ENCODE measurements at places on chromosomes 1 and 21.
A peak's percentile ranks its signal among the peaks of the same experiment; 100 is the strongest.

- no peaks in the 10 kb centered on the region for H3K27me3 ChIP-seq
- H3K4me3 ChIP-seq, result no peak overlapping the region
- H3K36me3 ChIP-seq, result peaks cover 46% of the 10 kb centered on the region
- DNase-seq, result no peak
- no peak overlapping the region for H3K27ac ChIP-seq
- H3K4me1 ChIP-seq, result no peaks in the 10 kb centered on the region
Observed at GRCh38 chr1:150836129-150836773, 28.2 kb upstream of the CTSK start.

GRCh38 chr1:96427616-96428015 lies 294.0 kb upstream of the PTBP2 start:
- no peak overlapping the region for H3K27ac ChIP-seq

- peaks cover 3% of the 10 kb centered on the region for H3K27me3 ChIP-seq
- H3K36me3 ChIP-seq, result no peaks in the 10 kb centered on the region
- no peaks in the 10 kb centered on the region for H3K4me1 ChIP-seq
- H3K4me3 ChIP-seq, result no peak overlapping the region
- H3K27ac ChIP-seq, result no peak overlapping the region
Observed at GRCh38 chr1:152768847-152769533, 6.0 kb upstream of the LCE1F start.

GRCh38 chr1:228471762-228472398 lies 15.3 kb upstream of the RNF187 start:
- no peaks in the 10 kb centered on the region for H3K36me3 ChIP-seq
- H3K4me1 ChIP-seq, result peaks cover 4% of the 10 kb centered on the region
- DNase-seq, result no peak
- H3K4me3 ChIP-seq, result no peak overlapping the region

- DNase-seq, result no peak
- no peak overlapping the region for H3K4me3 ChIP-seq
- H3K4me1 ChIP-seq, result peaks cover 12% of the 10 kb centered on the region
- H3K27me3 ChIP-seq, result no peaks in the 10 kb centered on the region
- H3K36me3 ChIP-seq, result no peaks in the 10 kb centered on the region
Observed at GRCh38 chr1:242019018-242019417, 20.1 kb upstream of the MAP1LC3C start.

DNA sequence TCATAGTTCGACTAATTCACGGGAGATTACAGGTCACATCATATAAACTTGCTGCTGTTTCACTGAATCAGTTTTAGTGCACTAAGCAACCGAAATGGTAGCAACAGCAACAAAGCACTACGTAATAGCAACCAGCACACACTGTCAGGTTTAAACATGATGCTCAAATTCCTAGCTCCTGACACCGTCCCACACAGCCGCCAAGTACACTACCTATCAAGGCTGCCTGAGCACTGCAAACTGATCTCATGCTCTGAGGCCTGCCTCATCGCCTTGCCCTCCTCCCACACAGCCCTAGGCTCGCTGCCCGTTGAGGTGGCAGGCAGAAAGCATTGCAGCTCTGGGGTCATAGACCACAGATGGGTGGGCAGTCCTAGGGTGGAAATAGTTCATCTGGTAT lies 12.4 kb downstream of the LAMC2 start:
- H3K4me1 ChIP-seq, result peaks cover 65% of the 10 kb centered on the region
- peak; percentile 10 for DNase-seq
- H3K36me3 ChIP-seq, result no peaks in the 10 kb centered on the region

DNA sequence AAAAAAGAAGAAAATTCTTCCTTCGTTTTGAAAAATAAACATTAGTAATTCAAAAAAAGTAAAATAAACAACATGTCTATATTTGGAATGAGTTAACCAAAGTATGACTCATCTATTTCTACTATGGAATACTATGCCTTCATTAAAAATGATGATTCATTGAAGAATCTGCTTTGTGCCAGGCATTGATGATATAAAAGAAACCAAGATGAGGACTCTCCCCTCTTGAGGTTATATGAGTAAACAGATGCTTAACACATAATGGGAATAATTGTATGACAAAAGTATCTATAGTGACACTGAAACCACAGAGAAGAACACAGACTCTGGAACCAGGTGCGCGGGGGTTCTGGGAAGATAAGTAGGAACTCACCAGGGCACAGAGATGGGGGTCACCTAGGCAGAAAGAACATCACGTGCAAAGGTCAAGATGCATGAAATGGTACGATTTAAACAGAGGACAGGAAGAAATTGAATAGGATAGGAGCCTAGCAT lies 18.8 kb downstream of the ELF3 start:
- H3K4me3 ChIP-seq, result no peak overlapping the region
- peaks cover 15% of the 10 kb centered on the region for H3K27me3 ChIP-seq
- peak overlapping the region; percentile 53 for H3K27ac ChIP-seq
- peaks cover 11% of the 10 kb centered on the region for H3K4me1 ChIP-seq

- no peaks in the 10 kb centered on the region for H3K36me3 ChIP-seq
- no peak overlapping the region for H3K27ac ChIP-seq
- DNase-seq, result no peak
- no peaks in the 10 kb centered on the region for H3K27me3 ChIP-seq
- no peak overlapping the region for H3K4me3 ChIP-seq
Observed at GRCh38 chr1:178607718-178608408, 95.0 kb downstream of the TEX35 start.

- no peak overlapping the region for H3K27ac ChIP-seq
- H3K4me3 ChIP-seq, result no peak overlapping the region
- no peak for DNase-seq
- H3K27me3 ChIP-seq, result no peaks in the 10 kb centered on the region
- H3K36me3 ChIP-seq, result no peaks in the 10 kb centered on the region
Observed at GRCh38 chr1:200364831-200365230, 45.0 kb downstream of the ZNF281 start.

- H3K36me3 ChIP-seq, result peaks cover 66% of the 10 kb centered on the region
- peaks cover 2% of the 10 kb centered on the region for H3K27me3 ChIP-seq
- H3K4me3 ChIP-seq, result no peak overlapping the region
- no peak for DNase-seq
- H3K4me1 ChIP-seq, result peaks cover 53% of the 10 kb centered on the region
Observed at GRCh38 chr1:39416609-39417008, 74.8 kb upstream of the BMP8A start.

DNA sequence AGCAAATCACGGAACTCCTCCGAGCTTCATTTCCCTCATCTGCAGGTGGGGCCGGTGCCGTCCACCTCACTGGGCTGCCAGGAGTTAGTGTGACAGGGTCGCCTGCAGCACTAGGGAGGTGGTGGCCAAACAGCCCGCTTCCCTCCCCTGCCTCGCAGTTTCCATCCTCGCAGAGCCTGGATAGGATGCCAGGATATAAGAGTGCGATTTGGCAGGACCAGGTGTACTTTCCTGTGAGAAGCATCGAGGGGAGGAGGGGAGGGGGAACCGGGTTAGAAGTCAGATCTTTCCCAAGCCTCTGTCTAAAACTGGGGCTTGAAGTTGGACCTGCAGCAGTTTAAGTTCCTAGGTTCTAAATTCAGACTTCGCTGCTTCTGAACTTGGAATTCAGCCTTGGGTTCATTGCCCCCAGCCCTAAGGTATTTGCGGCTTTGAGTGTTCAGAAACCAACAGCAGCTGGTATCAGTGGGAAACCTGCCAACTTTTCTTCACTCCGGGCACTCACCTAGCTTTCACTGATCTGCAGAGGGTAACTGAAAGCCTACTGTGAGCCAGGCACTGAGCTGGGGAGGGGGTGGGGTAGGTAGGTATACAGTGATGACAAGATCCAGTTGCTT lies 1.7 kb upstream of the JUN start:
- peaks cover 31% of the 10 kb centered on the region for H3K27me3 ChIP-seq
- peak overlapping the region; percentile 98 for H3K4me3 ChIP-seq
- peak; percentile 40 for DNase-seq
- H3K36me3 ChIP-seq, result peaks cover 9% of the 10 kb centered on the region
- no peak overlapping the region for H3K27ac ChIP-seq

DNA sequence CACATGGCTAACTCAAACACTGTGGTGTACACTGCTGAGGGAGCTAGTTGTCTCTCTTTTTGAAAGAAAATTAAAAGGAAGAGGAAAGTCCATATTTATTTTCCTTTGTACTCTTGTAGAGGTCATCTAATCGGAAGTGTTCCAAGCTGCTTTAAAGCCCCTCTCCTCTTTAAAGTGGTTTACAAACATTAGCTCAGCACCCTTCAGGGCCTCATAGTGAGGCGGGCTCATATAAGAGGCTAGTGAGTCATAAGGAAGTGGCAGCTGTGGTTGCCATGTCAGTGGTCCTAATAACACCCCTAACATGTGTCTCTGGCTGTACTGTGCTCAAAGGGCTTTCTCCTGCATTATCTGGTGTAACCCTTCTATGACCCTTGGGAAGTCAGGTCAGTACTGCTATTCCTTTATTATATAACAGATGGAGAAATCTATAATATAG lies 104.4 kb upstream of the SERBP1 start:
- no peak overlapping the region for H3K4me3 ChIP-seq
- DNase-seq, result no peak
- H3K36me3 ChIP-seq, result no peaks in the 10 kb centered on the region

DNA sequence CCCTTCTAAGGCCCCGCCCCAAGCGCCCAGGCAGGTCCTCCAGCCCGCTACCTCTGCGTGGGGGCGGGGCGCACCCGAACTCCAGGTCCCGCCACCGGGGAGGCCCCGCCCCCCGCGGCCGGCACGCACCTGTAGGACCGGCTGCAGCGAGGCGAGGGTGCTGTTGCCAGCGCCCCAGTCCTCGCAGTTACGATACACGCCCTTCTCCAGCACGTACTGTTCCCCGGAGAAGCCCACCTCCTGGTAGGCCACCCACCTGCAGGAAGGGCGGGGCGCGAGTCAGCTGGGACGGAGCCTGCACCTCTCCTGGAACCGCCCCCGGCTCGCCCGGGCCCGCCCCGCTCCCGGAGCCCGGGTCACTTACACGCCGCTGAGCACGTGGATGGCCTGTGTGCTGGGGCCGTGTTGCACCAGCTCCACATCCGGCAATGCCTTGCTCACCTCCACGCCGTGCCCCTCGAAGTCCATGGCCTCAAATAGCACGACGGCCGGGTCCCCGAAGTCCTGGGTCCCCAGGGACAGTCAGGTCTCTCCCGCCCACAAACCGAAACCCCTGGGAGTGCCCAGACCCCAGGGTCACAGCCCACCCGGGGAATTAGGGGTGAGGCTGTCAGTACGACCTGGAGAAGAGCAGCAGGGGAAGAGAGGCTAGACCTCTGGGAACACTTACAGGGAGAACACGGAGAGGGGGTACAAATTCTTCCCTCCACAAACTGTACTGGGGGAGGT lies 17.3 kb downstream of the CRYBG2 start:
- no peaks in the 10 kb centered on the region for H3K36me3 ChIP-seq
- peak; percentile 92 for DNase-seq
- peaks cover 16% of the 10 kb centered on the region for H3K27me3 ChIP-seq
- H3K4me1 ChIP-seq, result peaks cover 46% of the 10 kb centered on the region
- peak overlapping the region; percentile 93 for H3K4me3 ChIP-seq
- no peak overlapping the region for H3K27ac ChIP-seq

- H3K36me3 ChIP-seq, result no peaks in the 10 kb centered on the region
- no peak overlapping the region for H3K4me3 ChIP-seq
- no peak overlapping the region for H3K27ac ChIP-seq
- peaks cover 16% of the 10 kb centered on the region for H3K27me3 ChIP-seq
- H3K4me1 ChIP-seq, result peaks cover 8% of the 10 kb centered on the region
Observed at GRCh38 chr1:16055613-16056520, 12.3 kb downstream of the CLCNKB start.

DNA sequence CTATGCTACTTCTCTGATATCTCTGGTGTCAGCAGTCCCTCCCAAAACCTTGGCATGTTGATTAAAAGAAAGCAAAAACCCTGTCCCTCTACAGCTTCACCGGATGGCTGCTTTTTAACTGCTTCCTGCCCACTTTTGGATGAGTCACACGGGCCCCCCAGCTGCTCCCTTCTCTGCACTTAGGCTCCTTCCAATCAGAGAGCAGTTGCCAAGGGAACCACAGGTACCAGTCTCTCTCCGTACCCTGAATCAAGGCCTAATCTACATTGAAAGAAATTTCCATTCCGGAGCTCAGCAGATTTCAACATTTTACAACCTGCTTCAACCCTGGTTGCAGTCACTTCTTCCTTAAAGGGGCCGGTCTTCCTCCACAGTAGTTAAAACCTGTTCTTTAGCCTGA lies 70.6 kb upstream of the GJB5 start:
- H3K36me3 ChIP-seq, result no peaks in the 10 kb centered on the region
- no peak overlapping the region for H3K4me3 ChIP-seq
- no peak for DNase-seq
- H3K4me1 ChIP-seq, result peaks cover 10% of the 10 kb centered on the region

DNA sequence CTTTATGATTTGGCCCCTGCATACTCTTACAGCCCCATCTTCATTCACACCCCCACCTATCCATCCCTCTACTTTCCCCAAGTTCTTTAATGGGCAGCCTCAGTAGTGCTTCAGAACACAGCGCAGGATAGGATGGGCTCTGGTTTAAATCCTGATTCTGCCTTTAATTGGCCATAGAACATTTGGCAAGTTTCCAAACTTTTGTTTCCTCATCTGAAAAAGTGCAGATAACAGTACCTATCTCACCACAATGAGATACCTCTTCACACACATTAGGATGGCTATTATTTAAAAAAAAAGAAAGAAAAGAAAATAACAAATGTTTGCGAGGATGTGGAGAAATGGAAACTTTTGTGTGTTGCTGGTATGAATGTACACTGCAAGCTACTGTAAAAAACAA lies 142.5 kb upstream of the VANGL1 start:
- H3K4me3 ChIP-seq, result no peak overlapping the region
- H3K36me3 ChIP-seq, result peaks cover 4% of the 10 kb centered on the region
- peaks cover 28% of the 10 kb centered on the region for H3K4me1 ChIP-seq
- no peak for DNase-seq

- H3K27me3 ChIP-seq, result peaks cover 3% of the 10 kb centered on the region
- H3K36me3 ChIP-seq, result no peaks in the 10 kb centered on the region
- no peak overlapping the region for H3K4me3 ChIP-seq
- no peak for DNase-seq
Observed at GRCh38 chr1:164417016-164417704, 141.8 kb upstream of the PBX1 start.

GRCh38 chr1:70945251-70945650 lies 102.4 kb downstream of the PTGER3 start:
- H3K36me3 ChIP-seq, result no peaks in the 10 kb centered on the region
- no peak for DNase-seq
- H3K27ac ChIP-seq, result no peak overlapping the region
- no peak overlapping the region for H3K4me3 ChIP-seq

DNA sequence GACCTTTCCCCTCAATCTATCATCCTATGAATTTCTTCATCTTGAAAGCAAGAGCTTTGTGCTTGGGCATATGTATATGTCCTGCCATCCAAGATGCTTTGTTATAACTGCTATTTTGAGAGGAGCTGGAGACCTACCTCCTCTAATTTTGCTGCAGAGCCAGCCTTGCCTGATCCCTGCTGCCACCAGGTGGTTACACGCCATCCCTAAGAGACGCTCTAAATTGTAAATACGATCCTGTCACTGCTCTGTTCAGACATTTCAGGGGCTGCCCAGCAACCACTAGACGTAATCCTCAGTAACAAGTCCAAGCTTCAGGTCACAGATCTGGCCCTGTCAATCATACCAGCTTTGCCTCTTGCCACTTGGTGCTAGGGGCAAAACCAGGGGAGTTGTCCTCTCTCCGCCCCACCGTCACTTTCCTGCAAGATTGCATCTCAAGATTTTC lies 32.9 kb downstream of the GPA33 start:
- H3K4me3 ChIP-seq, result no peak overlapping the region
- H3K4me1 ChIP-seq, result peaks cover 4% of the 10 kb centered on the region
- no peaks in the 10 kb centered on the region for H3K36me3 ChIP-seq
- peak; percentile 46 for DNase-seq
- peaks cover 3% of the 10 kb centered on the region for H3K27me3 ChIP-seq
- H3K27ac ChIP-seq, result no peak overlapping the region

GRCh38 chr1:212624976-212625501 lies 16.5 kb downstream of the ATF3 start:
- H3K36me3 ChIP-seq, result no peaks in the 10 kb centered on the region
- peaks cover 4% of the 10 kb centered on the region for H3K4me1 ChIP-seq
- H3K27me3 ChIP-seq, result peaks cover 32% of the 10 kb centered on the region
- H3K4me3 ChIP-seq, result no peak overlapping the region
- H3K27ac ChIP-seq, result no peak overlapping the region

Data from nephron progenitor cell (in vitro differentiated cells).